ENCODE measurements at places on chromosomes 5 and 9.

DNA sequence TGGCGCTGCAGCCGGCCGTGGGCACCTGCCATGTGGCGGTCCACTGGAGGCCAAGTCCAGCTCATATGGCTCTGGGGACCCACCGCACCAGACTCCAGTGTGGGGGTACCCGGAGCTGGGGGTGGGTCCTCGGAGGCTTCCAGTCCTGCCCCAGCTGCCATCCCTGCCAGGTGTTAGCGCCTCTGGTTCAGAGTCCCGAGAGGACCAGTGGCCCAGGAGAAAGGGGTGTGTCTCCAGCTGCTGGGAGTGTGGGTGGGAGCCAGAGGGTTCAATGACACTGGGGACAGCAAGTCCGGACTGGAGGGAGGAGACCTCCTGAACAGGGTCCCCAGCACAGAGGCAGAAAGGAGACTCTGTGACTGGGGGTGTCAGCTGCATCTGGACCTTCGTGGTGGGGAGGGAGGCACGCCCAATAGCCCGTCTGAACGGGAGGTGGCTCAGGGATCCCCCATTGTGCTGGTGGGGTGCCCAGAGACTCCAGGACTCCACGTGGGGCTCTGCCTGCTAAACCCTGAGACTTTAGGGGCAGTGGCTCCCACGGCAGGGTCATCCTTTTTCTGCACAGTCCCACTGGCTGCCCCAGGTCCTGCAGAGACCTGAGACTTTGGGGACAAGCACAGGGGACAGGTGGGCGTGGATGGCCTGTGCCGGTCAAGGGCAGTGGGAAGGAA, 2.4 kb upstream of the AHRR start:
- DNase-seq = no peak

DNA sequence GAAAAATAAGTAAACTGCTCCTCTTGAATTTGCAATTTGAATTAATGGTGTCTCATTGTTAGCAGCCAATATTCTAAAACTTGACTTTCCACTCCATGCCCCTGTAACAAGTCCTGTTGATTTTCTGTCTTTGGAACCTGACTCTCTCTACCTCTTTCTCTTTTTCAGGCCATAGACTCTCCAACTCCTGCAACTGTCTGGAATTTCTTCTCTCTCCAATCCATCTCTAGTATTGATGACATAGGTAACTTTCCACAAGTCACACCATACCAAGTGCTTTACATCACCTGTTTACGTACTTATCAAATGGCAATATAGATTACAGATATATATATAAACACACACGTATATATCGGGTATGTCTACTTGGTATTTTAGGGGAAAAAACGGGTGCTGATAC, 923 bp downstream of the C5orf34 start:
- no peak for DNase-seq

DNA sequence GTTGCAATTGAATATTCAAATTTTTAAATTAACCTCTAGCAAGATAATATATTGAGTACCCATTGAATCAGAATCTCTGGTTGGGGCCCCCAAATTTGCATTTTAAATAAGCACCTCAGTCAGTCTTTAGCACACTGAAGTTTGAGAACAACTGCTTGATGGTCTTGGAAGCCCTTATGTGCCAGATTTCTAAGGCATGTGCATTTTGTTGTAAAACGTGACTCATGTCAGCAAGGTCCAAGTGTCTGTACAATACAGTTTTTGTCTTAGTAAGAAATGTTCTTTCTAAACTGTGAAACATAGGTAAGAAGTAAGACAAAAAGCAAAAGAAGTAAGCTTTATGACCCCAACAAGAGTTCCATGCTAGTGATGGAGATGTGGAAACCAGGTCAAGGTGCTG, 59.1 kb upstream of the PHF2 start:
- DNase-seq = no peak

DNA sequence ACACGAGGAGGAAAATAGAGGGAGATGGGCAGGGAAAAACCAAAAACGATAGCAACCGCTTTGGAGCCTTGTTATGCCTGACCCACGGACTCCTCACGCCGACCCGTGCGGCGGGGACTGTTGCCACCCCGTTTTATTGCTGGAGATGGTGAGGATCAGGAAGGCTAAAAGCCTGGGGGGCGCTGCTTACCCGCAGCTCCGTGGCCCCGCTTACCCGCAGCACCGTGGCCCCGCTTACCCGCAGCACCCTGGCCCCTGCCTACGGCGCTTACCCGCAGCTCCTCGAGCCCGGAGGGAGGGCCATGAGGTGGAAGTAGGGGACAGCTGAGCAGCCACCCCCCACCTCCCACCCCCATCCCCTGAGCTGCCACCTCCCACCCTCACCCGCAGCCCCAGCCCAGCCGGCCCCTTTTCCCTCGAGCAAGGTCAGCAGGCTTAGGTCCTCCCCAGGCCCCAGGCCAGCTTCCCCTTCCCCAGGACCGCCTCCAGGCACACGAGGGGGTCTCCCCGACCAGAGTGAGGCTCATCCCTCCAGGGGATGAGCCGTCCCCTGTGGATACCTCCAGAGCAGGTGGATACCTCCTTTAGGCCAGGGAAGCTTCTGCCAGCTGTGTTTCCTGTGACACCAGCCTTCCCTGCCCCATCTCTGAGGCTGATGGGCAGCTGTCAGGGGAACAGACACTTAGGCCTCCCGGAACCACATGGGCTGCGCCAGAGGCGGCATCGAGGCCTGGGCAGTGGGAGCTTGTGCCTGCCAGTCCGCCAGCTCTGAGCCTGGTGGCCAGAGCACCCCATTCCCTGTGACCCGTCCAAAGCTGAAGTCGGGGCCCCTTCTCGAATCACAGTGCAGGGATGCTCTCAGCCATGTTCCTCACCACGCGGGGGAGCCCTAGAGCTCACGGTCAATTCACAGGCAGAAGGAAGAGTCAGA, 92.3 kb downstream of the LMX1B start:
- peak; percentile 68 for DNase-seq

GRCh38 chr9:11701706-11702105, 991.5 kb upstream of the TYRP1 start:
- DNase-seq = no peak

DNA sequence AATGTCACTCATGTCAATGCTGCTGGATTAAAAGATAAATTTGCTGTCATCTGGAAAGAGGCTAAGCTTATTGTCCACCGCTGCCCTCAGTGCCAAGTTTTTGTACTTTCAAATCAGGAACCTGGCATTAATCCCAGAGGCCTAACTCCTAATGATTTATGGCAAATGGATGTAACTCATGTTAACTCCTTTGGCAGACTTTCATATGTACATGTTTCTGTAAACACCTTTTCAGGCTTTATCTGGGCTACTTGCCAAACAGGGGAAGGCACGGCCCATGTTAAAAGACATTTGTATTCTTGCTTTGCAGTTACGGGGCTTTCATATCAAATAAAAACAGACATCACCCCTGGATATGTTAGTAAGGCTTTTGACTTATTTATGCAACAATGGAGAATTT, 608.0 kb upstream of the ACO1 start:
- DNase-seq = no peak

DNA sequence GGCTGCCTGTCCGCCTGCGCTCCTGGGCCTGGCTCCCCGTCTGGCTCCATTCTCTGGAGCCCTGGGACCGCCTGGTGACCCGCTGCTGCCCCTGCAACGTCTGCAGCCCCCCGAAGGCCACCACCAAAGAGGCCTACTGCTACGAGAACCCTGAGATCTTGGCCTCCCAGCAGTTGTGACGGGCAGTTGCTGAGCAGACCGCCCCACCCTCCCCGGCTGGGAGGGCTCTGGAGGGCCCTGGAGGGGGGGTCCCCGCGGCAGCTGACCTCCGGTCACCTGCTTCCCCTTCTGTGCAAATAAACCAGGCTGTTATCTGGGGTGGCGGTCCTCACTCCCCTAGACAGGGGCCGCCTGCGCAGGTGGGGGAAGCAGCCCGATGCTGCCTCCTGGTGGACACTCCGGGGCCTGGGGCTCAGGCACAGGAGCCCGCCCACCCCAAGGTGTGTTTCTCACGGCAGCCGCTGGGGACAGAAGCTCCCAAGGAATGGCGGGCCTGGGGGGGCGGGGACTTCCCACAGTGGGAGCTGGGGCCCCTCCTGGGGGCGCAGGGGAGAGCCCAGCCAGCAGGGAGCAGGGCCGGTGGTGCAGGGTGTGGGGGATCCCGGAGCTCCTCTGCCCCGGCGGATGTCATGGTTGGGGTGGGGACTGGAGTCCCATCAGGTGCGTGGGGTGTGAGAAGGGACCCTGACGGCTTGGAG, 4.7 kb upstream of the TUBB4B start:
- DNase-seq = peak; percentile 88

DNA sequence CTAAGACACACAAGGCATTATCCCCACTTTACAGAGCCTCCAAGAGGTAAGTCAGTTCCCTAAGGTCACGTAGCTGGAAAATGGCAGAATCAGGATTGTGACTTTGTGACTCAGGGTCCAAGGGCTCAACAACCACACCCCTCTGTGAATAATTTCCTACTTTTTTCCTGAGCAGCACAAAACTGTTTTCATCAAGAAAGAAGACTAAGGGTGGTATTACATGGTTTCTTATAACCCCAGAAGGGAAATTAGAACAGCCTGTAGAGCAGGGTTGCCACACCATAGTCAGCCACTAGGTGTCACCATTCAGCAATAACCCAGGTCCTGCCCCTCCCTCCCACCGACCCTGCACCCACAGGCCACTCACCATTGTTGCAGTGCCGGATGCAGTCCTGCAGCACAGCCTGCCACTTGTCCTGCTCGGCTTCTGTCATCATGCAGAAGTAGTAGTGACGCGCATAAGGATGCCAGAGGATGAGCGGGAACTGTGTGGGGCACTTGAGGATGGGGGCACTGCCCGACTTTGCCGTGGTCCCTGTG, 72.1 kb downstream of the LRSAM1 start:
- DNase-seq = no peak

DNA sequence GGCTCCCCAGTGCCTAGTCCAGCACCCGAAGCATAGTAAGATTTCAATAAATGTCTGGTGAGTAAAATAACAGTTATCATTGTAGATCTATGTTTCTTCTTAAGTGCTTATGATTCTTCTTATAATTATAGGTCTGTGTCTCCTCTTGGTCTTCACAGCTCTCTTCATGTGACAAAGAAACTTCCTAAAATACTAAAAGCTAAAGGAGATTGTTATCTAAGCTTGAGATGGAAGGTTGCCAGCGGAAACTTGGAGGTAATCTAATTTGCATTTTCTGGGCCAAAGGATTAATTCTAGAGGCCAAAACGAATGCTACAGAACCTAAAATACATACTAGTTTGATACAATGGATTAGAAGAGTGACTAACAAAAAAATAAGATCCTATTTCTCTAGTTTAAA, 13.6 kb upstream of the ARHGAP26 start:
- no peak for DNase-seq

GRCh38 chr9:95736891-95737522, 138.5 kb upstream of the ERCC6L2 start:
- DNase-seq = no peak

DNA sequence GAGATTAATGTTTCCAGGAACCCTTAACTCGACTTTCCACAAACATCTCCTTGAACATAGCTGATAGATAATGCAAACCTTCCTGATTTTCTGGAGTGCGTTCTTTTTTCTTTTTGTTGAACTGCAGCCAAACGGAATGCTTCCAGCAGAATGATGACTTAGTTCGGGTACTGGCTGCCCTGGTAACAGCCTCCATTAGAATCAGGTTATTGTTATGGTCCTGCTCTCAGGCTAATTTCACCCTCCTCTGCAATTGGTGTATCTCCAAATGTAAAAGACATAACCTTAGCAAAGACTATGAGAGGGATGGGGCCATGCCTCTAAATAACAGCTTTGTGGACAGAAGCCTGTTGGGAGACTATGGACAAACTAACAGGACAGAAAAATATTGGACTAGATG, 116.5 kb downstream of the PDE4D start:
- DNase-seq = no peak

DNA sequence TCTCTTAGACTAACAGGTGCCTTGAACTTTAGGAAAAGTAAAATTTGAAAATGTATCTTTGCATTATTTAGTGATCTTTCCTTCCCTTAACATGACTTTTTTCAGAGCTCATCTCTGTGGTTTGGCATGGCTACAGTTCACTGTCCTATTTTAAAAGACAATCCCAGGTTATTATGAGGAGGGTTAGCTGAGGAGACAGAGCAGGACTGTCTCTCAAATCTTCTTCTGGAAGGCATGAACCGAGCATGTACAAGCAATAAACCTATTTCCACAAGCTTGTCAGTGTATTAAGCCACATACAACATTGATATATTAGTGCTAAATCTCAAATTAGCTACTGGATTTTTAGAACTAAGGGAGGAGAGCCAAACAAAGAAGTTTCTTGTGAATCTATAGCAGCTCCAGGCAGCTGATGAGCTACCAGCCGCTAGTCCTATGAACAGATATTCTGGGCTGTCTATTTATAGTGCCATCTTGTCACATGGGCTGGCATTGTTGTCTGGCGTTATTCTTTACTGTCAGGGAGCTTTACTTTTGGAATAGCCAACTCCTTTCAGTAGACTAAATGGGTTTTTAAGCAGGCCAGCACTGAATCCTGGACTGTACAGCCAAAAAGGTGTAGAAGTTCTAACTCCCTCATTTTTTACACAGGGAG, 171.2 kb upstream of the ACTBL2 start:
- no peak for DNase-seq

GRCh38 chr5:60700416-60700757, 421 bp upstream of the DEPDC1B start:
- no peak for DNase-seq

GRCh38 chr9:84860249-84861115, 191.0 kb downstream of the NTRK2 start:
- DNase-seq = no peak

DNA sequence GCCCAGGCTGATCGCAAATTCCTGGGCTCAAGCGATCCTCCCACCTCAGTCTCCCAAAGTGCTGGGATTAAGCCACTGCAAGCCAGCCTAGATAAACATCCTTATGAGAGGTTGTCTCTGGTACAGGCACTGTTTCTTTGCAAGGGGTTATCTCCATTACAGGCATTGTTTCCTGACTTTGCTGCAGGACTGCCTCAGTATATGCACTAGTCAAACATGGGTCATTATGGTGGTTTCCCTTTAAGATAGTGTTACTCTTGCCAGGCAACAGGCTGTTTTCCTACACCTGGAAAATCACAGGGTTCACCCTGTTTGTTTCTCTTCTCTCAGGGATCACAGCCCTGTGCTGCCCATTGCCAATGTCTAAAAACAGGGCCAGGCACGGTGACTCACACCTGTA, 7.8 kb upstream of the CLTB start:
- no peak for DNase-seq

- DNase-seq = no peak
Measured at GRCh38 chr9:132943651-132944293, 644 bp downstream of the TSC1 start.

DNA sequence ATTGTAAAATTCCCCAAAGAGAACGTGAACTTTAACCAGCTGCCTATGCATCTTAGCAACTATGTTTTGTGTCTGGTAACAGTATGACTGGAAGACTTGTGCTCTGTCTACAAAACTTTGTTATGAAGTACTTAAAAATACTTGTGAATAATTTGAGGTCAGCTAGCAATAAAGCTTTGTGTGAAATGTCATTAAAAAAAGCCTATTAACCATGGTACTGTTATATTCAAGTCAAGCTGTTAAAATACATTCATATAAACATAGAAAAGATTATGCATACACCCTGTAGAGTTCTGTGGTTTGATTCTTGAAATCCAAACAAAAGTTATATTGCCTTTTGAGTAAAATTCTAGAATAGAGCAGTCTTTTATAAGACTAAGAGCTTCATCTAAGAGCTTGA, 60.1 kb downstream of the VCAN start:
- DNase-seq = no peak
